Activated CD4-positive, alpha-beta T cell treated with anti-CD3 and anti-CD28 coated beads, Interleukin-2, amount 10 ng/mL, durations not matched to agents 7 days and 5 days (primary cell): ENCODE measurements at places on chromosomes 1 and 21. TPM values are rescaled to one million over a fixed set of nuclear protein-coding genes. Genes with fewer than 3 reads are reported as not detected.

DNA sequence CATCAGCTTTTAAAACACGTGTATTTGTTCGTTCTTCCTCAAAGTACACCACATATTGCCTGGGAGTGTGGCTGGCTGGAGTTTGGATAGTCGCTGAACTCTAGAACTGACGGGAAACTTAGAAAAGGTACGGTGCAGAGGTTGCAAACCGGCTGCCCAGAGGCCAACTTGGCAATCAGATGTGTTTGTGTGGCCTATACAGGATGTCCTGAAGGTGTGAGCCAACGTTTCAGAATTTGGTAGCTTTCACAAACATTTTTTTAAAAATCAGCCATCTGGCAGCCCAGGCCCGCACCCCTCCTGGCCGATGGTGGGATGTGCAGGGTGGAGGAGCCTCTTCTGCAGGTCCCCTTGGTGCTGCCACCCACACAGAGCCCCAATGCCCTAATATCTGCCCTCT, 73.6 kb upstream of the SLC25A33 start:
- DNase-seq: no peak

GRCh38 chr1:74689621-74690363, 16.2 kb upstream of the ERICH3 start:
- peak; percentile 60 for DNase-seq

DNA sequence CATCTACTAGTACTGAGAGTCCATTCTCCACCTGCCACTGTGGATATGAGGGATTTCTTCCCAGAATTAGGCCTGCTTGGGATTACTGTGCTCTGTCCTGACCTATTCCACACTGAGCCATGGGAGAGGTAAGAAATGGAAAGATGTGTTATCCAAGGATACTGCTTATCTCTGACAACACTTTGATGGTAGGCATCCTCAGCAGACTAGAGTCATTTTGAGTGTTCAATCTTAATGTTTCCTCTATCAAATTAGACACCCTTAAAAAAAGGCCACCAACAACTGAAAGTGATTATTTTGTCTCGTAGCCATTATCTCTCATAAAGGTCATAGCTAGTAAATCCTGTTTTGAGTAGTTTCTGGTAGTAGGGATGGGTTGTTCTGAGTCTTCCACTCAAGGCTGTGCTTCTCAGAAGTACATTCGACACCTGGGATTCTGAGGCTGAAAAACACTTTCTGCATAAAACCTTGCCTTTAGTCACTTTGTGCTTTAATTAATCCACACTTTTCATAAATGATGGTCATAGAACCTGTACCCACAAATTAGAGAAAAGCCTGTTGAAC, 8.8 kb downstream of the ATPAF1 start:
- no peak for DNase-seq

DNA sequence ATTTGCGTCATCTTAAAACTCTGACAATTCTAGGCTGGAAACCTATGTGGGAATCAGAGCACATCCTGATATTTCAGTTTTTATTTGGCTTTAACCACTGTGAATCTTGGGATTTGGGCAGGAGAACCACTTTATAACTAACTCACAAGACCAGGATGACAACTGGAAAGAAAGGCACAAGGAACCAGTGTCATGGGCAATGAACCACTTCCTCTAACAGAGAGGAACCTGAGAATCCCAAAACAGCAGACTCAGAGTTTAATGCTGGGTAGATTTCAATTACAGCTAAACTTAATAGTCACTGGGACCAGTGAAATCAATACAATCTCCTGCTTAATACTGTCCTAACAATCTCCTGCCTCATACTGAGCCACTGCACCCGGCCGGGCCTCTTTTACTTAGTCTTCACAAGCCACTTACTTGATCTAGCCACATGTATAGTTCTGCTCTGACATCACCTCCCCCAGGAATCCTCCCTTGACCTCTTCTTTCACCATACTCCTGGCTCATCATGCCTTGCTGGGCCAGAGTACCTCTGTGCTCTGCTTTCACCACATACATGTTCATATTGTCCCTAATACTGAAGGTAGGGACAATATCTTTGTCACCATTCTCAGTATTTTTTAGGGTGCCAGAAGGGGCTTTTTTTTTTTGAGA, 20.2 kb upstream of the SLFNL1 start:
- no peak for DNase-seq

DNA sequence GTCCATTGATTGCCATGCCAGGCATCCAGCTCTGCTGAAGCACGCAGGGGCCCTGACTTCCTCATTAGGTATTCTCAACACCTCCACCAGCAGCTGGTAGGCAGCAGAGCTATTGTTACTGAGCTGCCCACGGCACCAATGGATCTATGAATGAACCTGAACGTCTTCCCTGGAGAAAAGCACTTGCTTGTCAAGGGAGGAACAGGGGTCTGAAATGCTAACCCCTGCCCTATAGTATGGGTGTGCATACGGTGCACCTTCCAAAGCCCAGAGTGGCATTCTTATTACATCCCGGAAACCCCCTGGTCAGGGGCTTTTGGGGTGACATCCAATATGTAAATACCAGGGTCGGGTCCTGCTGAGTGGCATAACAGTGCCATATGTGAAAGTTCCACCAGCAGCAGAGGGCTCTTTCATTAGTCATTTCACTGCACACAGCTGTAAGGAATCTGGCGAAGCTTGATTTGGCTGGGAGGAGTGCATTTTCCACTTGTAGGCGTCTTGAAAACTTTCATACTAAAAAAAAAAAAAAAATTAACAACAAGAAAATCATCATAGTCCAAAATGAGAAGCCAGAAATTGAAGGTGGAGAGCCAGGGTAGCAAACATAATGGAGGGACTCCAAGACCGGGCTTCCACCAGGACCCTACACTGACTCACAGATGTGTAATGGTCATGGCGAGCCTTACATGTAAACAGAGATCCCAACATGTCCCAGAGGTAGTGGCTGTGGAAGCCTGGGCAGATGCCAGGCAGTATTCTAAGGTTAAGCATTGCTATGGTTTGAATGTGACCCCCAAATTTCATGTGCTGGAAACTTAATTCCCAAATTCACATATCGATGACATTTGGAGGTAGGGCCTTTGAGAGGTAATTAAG, 58.8 kb upstream of the PRDX6 start:
- no peak for DNase-seq

GRCh38 chr1:211660718-211661222, 14.7 kb downstream of the NEK2 start:
- no peak for DNase-seq

DNA sequence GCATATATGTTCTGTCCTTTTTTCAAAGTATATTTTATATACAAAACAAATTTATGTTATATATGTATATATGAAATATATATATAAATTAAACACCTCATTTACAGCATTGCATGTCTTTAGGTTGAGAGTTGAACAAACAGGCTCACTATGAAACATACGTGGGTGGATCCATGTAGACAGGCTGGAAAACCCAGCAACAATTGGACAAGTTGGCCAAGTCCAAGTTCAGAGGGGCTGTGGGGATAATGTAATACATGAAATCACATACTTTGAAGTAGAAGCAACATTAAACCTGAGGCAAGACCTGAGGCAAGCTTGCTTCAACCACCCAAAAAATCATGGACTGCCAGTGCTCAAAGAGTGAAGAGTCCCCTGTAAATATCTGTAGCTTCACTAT, 39.7 kb downstream of the KCNJ6 start:
- no peak for DNase-seq

DNA sequence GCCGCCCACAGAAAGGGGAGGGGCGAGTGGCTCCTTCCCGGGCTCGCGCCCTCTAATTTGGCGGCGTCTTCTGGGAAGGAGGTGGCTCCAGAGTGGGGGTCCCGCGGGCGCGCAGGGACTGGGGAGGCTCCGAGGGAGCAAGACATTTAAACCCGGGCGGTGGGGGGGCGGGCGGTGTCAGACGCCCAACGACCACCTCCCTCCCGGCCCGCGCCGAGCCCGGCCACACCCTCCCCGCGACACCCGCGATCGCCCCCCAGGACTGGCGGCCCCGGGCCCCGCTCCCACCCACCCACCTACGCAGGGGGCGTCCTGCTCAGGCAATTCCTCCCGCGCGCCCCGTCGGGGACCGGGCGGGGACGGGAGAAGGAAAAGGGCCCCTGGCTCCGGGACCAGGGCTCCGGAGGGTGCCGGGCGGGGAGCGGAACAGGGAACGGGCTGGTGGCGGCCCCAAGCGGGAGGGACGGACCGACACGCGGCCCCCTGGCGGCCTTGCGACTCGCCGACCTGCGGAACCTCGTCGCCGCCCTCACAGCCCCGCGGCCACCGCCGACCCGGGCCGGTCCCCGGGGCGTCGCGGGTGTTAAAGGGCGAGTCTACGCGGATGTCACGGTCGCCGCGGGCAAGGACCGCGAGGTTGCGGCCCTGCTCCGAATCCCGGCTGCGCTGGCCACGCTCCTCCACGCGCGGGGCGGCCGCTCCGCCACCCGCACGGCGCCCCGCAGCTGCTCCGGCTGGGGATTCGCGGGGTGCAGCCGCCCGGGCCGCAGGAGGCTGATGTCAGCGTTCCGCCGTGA, 94.0 kb upstream of the FMN2 start:
- DNase-seq: no peak

DNA sequence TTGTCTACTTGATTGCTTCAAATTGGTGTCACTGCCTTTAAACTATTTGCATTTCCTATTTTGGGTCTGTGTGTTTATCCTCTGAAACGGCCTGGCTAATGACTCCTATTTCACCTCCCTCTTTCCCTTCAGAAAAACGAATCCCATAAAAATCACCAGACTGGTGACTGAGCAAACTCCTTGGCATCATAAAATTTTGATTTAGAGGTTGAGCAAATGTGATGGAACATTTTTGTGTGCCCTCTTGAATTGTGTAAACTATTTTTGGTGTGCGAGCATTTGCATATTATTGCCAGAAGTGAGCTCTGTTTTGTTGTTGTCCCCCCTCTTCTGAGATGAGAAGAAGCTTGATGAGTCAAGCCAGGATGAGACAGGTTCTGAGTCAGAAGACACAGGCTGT, 316.1 kb downstream of the AJAP1 start:
- DNase-seq: no peak

GRCh38 chr1:183589874-183590243, 400 bp downstream of the NCF2 start:
- DNase-seq: peak; percentile 9

- no peak for DNase-seq
Observed at GRCh38 chr1:20469406-20470076, 16.5 kb downstream of the CAMK2N1 start.

DNA sequence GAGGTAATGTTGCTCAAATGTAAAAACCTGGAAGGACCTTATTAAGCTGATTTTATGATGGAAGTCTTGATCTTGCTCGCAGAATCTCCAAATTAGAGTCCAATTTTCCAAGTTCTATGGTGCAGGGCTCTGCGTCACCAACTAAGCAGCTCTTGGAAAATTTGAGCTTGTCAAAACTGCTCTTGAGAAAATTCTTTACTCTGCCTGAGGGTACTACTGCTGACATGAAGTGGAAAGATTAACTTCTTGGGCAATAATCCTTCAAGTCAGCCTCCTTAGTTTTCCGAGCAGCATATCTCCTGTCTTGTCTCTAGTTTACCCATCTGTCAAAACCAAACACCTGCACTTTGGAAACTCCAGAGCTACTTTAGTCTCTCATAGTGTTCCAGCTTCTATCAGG, 293.7 kb downstream of the KCTD3 start:
- DNase-seq: no peak

DNA sequence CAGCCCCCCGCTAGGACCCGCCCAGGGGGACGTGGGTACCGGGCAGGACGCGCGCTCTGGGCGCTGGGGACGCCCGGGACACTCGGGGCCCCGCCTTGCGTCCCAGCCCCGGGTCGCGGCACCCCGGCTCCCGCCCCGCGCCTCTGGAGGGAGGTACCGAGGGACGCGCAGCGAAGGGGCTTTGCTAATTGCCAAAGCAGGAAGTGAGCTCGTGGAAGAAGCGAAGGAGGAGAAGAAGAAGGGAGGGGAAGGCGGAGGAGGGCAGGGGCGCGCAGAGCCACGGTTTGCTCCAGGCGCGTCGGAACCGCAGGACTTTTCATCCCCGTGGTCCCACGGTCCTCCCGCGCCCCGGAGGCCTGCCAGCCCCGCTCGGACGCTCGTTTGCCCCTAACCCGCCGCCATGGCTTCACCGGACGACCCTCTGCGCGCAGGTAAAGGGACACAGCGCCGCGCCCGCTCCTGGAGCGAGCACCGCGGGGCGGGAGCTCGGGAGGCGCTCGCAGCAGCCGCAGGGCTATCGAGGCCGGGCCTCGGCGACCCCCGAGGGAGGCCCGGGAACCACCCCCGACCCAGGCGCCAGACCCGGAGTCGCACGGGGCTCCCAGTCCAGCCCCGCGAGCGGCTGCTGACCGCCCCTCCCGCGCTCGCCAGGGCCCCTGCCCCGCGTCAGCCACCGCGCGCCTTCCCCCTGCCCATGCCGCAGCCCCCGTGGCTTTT, 1.3 kb downstream of the EDARADD start:
- peak; percentile 41 for DNase-seq

GRCh38 chr1:56864430-56864829, 9.8 kb downstream of the C8A start:
- no peak for DNase-seq

The HES2 gene
- total RNA-seq: 0.30 TPM

The CD244 gene
- 2.1 TPM for total RNA-seq

The LIN28A gene
- total RNA-seq: not detected

The PGBD5 gene
- not detected for total RNA-seq

The GJA8 gene
- total RNA-seq: not detected

The DIRAS3 gene
- not detected for total RNA-seq

The TMPRSS3 gene
- total RNA-seq: 7.4 TPM

The C1orf56 gene
- 1.3 TPM for total RNA-seq
